ENCODE measurements at places on chromosomes 2 and 18.

- DNase-seq: no peak
Measured at GRCh38 chr2:20089715-20090464, 38.5 kb upstream of the LAPTM4A start.

GRCh38 chr2:8575038-8575833 is 106.6 kb upstream of the ID2 start:
- DNase-seq: no peak

DNA sequence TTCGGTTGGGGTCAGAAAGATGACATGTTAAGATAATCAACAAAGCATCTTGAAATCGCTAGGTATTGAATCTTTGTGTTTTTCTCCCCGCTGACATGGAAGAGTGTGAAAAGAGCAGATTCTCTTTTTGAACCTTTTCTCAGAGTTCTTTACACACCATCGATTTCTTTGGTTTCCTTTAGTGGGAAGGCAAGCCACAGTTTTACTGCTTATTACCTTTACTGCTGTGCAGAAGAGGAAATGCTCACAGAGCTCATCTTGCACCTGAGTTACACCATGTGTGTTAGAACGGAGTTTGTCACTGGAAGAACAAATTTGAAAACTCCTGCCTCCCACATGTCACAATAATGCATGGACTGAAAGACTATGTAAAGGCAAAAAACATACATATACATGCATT is 45.3 kb upstream of the PDK1 start:
- DNase-seq: no peak

DNA sequence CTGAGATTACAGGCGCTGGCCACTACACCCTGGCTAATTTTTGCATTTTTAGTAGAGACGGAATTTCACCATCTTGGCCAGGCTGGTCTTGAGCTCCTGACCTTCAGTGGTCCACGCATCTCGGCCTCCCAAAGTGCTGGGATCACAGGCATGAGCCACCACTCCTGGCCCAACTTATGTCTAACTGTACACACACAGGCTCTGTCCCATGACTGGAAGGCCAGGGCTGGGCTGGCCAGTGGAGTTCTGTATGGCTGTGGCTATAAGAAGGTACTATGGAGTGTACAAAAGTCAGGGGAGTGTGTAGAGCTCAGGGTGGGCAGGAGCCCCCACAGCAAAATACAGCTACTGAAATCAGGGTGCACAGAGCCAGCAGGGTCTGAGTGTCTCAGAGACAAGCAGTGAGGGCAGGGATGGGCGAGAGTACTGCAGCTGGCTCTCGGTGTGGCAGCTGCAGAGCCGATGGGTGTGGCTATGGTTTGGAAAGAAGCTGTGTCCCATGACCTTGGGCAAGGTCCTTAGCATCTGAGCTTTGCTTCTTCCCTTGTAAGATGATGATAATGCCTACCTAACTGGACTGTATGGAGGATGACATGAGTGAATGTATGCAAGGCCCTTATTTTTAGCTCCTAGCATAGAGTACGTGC is 10.4 kb upstream of the MSGN1 start:
- DNase-seq: no peak

DNA sequence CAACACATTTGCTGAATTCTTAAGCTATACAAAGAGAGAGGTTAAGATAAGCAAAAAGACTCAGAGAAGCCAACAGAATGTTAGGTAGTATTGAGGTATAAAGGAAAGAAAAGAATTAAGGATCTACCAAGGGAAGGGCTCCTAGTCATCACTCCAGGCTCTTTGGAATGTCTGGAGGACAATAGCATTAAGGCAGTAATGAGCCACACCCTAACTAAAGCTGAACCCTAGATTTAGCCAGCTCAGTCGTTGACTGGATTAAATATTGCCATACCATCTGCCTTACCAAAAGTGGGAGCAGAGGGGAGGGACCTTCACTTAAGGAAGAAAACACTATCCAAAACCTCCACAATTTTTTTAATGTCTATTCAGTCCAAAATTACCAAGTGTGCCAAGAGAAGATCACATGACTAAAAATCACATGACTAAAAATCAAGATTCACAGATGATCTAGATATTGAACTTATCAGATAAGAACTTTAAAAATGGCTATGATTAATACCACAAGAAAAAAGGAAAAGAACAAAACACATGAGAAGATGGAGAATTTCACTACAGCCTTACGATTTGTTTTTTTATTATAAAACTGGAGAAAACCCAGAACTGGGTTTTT is 59.7 kb downstream of the EXOC6B start:
- no peak for DNase-seq

GRCh38 chr2:1370461-1370860 is 42.8 kb upstream of the TPO start:
- no peak for DNase-seq

DNA sequence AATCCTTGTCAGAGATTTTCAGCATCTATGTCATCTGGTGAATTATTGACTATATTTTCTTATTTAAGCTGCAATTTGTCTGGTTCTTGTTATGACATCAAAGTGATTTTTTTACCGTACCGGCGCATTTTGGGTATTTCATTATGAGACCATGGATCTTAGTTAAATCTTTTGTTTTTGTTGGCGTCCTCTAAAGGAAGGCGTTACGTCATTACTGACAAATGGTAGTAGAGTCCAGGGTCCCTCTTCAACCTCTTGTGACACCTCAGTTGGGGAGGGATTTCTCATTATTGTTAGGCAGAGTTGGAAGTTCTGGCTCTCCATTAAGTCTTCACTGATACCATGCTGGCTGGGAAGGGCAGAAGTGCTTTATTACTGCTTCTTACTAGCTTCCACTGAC is 175.8 kb upstream of the MMADHC start:
- no peak for DNase-seq
